Activated naive CD4-positive, alpha-beta T cell treated with Interleukin-2 at 50 U/mL for 16 hours (primary cell): ENCODE measurements at places on chromosomes 1 and 21.

- DNase-seq, result peak; percentile 44
These were observed 32.1 kb upstream of the KCNE1 start for GRCh38 chr21:34544032-34544496.

GRCh38 chr1:226046240-226046639 lies 16.3 kb upstream of the H3-3A start:
- no peak for DNase-seq

GRCh38 chr1:160681066-160681890 lies 30.3 kb downstream of the CD48 start:
- DNase-seq, result peak; percentile 85

DNA sequence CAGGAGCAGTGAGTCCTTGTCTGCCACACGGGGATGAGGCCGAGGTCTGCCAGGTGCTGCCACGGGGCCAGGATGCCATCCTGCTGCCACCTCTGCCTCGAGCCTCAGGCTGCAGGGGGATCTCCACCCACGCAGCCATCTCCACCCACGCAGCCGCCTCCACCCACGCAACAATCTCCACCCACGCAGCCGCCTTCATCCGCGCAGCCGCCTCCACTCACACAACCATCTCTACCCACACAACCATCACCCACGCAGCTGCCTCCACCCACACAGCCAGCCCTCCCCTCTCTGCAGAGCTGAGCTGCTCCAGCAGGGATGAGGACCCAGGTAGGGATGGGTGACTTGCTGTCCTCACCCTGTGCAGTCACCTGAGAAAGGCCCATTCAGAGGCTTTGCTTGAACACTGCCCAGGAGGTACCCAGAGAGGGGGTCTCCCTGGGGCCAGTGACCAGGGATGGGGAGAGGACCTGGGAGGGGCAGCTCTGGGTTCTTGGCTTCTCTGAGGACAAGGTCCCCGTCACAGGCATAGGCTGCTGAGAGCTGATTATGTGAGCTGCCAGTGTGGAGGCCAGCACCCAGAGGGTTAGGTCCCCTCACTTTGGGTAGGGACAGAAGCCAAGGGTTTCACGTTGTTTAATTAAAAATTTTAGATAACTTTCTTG lies 46.6 kb upstream of the TTC34 start:
- DNase-seq, result no peak

DNA sequence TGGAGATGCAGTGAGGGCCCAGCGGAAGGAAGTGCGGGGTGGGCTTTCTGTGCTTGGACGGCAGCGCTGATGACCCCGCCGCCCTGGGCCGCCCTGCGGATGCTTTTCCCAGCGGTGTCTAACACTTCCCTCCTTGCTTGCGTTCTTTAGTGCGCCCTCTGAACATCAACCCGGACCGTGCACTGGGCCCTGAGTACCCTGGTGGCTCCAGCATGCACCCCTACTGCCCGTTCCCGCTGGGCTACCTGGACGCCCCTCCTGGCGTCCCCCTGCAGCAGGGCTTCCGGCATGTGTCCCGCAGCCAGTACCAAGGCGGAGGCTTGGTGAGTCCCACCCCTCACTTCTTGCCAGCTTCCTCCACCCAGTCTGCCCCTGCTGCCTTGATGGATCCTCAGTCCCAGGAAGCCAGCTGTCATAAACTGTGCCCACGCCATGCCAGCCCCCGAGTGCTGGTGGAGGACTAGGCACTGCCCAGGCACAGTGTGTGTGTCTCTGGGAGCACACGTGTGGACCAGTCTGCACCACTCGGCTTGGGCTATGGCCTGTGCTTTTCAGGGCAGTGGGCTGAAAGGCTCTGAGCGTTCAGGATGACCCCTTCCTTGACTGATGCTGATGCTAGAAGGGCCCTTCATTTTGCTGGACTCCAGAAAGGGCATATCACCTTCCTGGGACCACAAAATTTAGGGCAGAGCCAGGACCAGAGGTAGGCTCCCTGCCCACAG lies 2.3 kb downstream of the DMRTB1 start:
- no peak for DNase-seq
